ENCODE measurements at places on chromosomes 4 and X.

DNA sequence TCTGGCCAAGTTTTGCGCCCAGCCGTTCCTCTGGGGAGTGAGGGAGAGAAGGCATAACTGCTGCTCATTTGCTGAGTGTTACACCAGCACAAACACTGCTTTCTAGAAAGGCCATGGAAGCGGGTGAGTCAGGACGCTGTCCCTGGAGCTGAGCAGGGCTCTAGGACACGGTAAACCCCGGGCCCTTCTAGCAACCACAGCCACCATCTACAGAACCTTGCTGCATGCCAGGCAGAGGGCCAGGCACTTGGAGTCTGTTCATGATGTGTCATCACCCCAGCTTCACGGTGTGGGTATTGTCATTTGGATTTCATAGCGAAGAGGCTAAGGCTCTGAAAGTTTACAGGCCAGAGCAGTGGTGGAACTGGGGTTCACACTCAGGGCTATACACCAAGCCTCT, 31.8 kb upstream of the C4orf50 start:
- DNase-seq = peak; percentile 58

DNA sequence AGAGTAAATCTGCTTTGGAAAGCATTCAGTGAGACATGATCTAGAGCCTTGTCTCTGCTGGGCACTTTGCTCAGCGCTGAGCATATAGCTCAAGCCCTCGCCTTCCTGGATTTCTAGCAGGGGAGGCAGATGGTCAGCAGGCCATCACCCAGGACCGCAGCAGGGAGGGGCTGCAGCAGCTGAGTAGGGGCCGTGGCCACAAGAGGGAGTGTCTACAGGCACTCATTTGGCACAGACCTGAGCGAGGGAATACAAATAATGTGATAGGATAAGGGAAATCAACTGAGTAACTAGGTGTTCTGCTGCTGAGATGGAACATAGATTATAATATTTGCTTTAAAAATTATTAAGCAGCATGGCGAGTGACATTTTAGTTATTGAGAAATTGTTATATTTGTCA, 30.2 kb downstream of the OFD1 start:
- DNase-seq = peak; percentile 72

DNA sequence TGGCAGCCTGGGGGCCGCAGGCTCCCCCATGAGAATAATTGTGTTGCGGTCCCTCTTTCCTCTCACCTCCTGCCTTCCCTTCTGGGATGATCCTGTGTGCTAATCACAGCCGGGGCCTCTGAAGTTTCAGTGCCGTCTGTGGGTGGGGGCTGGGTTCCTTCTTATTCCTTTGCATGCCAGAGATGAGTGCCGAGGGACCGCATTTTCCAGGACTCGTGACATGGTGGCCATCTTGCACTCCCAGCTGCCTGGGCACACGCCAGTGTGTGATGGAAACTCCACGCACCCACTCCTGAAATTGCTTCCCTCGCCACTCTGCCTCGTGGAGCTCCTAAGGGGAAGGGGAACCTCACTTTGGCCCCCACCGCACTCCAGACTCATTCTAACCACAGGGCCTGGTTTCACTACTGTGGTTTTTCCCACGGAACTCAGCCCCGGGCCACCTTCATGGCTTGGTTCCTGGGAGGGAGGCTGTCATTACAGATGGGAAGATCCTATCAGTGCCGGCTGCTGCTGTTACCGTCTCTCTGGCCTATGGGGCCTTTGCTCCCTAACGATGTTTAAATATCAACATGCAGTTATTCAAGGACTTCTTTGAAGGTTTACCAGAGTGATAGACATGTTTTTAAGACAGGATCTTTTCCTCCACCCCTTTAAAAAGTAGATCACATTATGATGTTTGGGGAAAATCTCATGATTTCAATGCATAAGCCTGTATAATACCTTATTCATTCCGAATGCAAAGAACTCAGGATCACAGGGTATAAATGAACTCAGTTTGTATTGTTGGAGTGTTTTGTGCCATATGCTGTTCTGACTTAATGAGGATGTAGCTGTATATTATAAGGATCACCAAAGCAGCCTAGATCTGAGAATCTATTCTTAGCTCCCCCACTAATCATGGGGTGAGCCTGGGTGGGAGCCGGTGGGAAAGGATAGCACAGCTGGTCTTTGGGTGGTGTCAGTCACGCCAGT, 89.6 kb downstream of the SORCS2 start:
- no peak for DNase-seq

DNA sequence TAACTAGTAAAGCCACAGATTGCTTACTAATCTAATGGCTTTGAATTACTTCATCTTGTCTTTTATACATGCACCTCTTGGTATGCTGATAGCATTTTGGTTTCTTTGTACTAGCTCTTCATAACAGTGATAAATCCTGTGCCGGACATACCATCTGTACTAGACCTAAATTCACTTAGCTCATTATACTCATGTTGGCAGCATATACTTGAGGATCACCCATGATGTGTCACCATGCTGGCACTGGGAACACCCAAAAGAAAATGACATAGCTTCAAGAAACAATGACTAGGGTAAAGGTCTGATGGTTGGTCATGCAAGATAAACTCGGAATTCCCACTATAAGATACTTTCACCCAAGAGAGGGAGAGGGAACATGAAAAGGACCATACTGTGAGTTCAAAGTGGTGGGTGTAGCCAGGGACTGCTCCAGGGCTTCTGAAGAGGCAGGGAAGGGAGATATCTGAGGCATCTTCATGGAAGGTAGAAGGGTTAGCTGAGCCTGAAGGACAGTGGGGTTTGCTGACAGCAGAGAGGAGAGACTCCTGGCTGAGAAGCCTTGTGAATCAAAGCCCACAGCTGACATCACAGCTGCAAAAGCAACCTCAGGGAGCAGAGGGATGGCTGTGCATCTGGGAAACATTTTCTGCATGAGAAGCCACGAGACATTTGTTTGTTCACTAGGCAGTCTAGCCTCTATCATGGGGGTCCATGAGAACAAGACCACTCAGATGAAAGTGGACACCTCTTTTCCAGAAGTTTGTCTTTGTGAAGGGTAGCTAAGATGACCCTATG, 314.2 kb downstream of the RAB28 start:
- DNase-seq = no peak

DNA sequence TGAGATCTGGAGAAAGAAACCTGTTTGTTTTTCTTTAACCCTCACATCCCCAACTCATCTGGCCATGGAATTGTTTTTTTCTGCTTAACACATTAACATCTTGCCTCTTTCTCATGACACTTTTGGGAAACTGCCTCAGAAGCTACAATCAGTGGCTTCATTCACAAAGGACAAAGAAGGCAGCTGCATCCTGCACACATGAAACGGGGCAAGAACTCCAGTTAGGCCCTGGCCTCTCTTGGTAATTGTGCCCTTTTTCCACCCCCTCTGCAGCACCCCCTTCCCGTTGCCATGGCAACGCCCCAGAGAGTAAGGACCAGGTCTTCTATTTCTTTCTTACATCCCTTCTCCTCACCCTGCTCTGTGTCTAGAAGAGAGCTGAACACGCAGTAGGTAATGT, 103.4 kb downstream of the PDGFRA start:
- DNase-seq = no peak

DNA sequence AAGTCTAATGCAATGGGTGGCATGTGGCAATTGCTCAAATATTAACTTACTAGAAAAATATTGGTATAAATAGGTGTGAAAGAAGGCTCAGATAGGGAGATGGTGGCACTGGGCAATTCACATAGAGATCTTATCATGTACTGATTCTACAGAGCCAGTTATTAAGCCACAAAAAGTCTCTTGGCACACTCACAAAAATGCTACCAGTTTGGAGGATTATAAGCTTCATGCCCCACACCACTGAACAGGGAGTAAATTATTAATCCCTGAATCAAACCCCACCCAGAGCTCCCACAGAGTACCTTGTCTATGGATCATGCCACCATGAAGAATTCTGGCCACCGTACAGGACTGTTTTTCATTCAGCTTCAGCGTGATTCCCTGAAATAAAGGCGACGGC, 13.8 kb downstream of the MPP1 start:
- no peak for DNase-seq

DNA sequence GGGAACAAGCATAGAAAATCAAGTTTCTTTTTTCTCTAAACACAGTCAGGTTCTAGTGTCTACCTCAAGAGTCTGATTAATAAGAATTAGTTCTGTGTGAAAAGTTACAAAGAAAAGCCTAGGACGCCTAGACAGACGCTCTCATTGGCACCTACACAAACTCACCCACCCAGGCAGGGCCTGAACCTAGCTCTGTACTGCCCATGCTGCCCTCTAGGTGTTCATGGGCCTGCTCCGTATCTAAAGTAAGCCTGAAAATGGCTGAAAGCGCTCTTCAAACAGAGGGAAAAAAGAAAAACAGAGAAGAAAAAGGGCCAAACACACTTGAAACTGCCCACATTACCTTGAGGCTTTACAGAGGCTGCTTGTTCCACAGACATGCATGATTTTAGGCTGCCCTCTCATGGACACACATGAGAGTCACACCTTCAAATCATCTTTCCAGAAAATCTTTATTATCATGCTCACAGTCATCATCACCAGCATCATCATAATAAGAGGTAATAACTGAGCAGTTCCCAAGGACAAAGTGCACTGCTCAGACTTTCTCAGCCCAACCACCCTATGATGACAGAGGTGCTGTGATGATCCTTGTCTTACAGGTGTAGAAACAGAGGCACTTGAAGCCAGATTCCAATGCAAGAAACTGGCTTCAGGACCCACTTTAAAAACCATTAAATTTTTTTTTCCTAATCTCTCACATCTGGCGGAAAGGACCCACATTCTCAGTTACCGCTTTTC, 49.6 kb downstream of the MAP7D2 start:
- peak; percentile 84 for DNase-seq

DNA sequence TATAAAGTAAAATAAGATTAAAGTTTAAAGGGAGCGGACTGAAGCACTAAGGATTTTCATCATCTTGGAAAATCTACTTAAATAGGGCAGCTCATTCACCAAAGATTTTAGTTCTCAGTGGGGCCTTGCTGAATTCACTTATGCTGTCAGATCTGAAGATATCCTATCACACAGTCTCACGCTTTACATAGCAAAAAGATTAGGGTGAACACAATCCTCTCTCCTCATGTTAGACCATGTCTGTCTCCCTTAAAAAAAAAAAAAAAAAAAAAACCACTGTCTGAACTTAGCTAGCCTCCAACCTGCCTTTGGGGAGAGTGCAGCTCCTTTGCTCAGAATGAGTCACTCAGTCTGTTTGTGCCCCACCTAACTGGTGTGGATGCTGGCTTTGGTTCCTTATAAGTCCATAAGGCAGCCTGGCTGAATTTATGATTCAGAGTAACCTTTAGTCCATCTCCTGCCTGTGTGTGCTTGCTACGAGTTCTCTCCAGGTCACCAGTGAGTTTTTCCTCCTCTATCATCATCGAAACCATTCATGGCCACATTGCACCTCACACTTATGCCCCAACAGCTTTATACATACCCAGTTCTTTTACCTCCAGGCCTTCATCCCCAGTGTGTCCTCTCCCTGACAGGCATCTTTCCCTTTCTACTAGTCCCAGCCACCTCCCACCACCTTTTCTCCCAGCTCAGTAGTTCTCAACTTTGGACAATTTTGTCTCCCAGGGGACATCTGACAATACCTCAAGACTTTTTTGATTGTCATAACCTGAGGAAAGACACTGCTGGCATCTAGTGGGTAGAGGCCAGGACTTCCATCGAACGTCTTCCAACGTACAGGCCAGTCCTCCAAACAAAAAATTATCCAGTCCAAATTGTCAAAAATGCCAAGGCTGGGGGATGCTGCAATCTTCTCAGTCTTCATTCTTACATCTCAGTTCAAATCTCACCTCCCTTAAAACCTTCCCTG, 220.7 kb upstream of the EMCN start:
- DNase-seq = no peak

GRCh38 chr4:94378047-94378446, 35.4 kb upstream of the HPGDS start:
- DNase-seq = no peak

Data from osteoblast (primary cell).